ENCODE measurements at places on chromosomes 4 and X. TPM values are rescaled to one million over a fixed set of nuclear protein-coding genes. Genes with fewer than 3 reads are reported as not detected.

Gene TIGD4
- 0.99 TPM for total RNA-seq

Gene MGAT4D
- not detected for total RNA-seq

Gene POLN
- 4.2 TPM for total RNA-seq

Gene TRPC3
- total RNA-seq, result 3.1 TPM
